CD4-positive, alpha-beta T cell treated with Interleukin-1 beta for 1 hour (primary cell): ENCODE measurements at places on chromosomes 7 and 10.
A peak's percentile ranks its signal among the peaks of the same experiment; 100 is the strongest.

DNA sequence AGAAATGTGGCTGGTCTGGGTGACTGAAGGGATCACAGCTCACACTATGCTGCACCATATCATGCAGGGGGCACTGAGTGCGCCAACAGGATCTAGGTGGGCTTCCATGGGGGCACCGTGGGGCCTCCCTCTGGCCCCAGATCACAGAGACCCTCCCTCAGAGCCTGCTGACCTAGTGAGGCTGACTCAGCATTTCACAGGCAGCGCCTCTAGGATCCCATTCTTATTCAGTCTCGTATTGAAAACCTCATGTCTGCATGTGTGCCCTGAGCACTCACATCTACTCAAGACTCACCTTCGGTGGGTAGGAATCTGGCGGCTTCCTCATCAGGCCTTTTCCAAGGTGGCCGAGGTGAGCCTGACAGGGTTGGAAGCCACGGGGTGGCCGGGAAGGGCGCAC lies 141.6 kb downstream of the FANK1 start:
- no peak for DNase-seq

DNA sequence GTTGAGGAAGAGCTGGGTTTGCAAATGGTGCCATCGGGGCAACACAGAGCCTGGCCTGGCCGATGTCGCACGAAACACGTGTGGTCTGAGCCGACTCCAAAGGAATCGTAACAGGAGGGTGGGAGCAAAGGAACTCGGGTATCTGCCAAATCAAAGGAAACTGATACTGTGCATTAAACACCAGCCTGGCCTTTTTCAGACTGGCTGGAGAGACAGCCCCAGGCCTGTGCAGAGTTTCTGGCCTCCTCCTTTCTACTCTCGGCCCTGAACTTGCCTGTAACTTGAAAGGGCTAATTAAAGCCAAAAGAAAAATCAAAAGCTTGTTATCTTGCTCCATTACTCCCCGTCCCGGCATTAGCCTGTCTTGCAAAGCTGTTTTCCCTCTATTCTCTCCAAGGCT lies 71.4 kb downstream of the PLXNA4 start:
- DNase-seq: no peak

DNA sequence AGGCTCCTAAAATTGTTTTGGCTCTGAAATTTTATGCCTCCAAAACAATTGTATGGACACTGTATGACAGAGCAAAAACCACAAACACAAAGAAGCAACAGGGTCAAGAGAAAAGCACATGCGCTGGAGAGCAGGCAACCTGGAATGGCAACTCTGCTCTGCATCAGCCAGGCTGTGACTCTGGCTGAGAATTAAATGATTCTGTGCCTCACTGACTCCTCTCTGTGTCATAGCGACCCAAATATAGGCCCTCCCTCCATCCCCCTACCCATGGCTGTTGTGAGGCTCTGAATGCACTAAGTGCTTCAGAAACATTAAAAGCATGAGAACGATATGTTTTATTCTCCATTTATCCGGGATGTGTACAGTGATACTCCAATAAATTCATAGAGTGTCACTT lies 24.9 kb upstream of the NEBL start:
- DNase-seq: no peak

DNA sequence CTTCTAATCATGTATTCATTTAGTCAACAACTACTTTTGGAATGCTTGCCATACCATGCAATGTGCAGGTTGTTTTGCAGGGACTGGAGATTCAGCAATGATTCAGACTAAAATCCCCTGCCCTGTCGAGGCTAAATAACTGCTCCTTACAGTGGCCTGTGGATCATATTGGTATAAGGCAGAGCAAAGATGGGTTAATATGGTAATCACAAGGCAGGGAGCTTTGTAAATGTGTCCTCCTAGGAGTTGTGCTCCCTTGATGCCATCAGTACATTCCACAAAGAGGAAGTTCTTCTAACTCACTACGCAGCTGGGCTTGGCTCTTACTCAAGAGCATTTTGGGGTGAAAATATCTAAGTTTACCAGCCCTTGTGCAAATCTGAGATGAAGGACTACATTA lies 614 bp upstream of the IFIT2 start:
- DNase-seq: peak; percentile 32

DNA sequence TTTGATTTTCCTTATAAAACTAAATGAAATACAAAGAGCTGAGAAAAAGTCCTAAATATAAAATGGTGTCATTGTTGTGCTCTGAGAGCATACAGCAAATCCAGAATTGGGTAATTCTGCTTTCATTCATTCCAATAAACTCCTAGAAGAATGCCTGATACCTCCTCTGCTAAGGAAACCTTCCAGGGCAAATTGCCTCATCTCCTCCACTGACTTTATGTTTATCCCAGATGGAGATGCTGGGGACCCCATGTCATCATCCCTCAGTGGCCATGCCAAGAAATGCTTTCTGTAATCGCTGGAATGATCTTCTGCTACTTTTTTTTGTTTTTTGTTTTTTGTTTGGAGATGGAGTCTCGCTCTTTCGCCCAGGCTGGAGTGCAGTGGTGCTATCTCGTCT lies 119.3 kb upstream of the PRKCQ start:
- DNase-seq: no peak

GRCh38 chr10:106392778-106393177 lies 771.7 kb downstream of the SORCS1 start:
- DNase-seq: no peak

- no peak for DNase-seq
These were observed 95.6 kb downstream of the SNX13 start for GRCh38 chr7:17844514-17845196.

DNA sequence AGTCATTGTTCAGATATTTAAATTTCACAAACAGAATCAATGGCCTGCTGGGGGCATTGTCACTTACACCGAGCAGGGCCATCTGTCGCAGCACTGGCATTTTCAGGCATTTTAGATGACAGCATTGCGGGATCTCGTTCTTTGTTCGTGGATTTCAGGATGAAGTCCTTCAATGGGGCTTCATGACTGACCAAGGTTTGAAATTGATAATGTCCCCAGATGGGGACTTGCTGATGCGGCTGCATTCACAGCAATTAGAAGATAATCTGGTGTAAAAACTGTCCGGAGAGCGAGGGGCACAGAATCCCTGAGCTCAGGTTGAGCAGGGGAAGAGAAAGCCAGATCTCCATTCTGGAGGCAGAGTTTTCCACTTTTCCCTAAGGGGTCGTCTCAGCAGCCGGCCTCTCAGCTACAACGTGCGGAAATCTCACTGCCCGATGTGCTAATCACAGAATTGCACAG lies 1.9 kb upstream of the C7orf33 start:
- no peak for DNase-seq

GRCh38 chr10:130923596-130923995 lies 387.9 kb downstream of the TCERG1L start:
- DNase-seq: no peak

- DNase-seq: no peak
These were observed 540.6 kb downstream of the ZWINT start for GRCh38 chr10:55820478-55820877.

DNA sequence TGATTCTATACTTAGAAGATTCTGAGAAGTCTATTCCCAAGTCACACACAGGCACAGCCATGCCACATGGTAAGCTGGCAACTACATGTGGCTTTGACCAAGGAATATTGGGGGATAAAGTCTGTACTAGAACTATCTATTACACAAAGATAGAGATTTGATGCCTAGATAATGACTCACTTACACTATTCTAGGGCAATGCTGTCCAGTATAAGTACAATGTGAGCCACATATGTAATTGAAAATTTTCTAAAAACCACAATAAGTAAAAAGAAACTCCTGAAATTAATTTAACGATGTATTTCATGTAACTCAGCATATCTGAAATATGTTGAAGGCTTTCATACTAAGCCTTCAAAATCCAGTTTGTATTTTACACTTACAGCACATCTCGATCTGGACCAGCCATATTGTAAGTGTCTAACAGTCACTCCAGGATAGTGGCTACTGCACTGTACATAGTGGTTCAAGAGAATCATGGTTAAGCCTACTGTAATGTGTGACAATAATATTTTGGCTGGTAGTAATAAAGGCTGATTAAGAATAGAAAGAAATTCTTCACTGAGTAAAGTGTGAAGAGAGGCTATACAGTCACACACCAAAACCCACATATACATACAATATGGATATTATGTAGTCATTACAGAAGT lies 62.8 kb downstream of the RTKN2 start:
- DNase-seq: no peak

DNA sequence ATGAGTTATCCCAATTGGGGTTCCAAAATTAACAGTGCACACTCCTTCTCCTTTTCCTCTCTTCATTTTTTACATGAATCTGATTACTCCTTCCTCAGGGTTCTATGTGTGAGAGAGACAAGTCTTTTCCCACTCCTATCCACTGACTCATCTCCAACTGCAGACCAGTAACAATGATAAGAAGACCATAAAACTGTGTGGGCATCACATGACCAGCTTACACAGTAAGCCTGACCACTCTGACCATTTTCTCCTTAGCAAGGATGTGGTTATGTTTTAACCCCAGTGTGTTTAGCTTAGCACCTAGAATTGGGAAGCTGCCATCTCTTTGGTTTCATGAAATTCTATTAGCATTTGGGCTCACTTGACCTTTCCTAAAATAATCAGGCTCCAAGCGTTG lies 145.0 kb upstream of the CALCR start:
- no peak for DNase-seq

GRCh38 chr10:96896884-96897589 lies 64.9 kb downstream of the LCOR start:
- DNase-seq: no peak

GRCh38 chr10:71064413-71065118 lies 147.8 kb upstream of the UNC5B start:
- no peak for DNase-seq

DNA sequence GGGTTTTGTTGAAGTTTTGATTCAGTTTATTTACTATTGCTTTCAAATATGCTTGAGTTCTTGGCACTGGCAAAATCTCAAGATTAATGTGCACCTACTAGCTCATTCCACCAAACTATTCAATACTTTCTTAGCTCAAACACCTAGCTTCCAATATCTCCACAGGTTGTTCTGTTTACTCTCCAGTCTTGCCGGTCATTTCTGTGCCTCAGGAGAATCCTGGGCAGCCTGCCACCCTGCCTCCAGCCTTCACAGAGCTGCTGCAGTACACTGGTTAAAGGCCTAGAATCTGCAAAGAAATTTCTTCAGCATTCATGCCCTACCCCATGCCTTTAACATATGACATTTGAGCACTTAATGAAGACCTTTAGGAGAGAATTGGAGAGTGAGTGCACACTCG lies 4.0 kb upstream of the TMEM106B start:
- DNase-seq: no peak

- no peak for DNase-seq
These were observed 88.9 kb downstream of the APBB1IP start for GRCh38 chr10:26527018-26527417.

- DNase-seq: no peak
These were observed 39.1 kb upstream of the ABLIM1 start for GRCh38 chr10:114697061-114697598.

- DNase-seq: no peak
These were observed 11.2 kb upstream of the NRCAM start for GRCh38 chr7:108467391-108467790.

DNA sequence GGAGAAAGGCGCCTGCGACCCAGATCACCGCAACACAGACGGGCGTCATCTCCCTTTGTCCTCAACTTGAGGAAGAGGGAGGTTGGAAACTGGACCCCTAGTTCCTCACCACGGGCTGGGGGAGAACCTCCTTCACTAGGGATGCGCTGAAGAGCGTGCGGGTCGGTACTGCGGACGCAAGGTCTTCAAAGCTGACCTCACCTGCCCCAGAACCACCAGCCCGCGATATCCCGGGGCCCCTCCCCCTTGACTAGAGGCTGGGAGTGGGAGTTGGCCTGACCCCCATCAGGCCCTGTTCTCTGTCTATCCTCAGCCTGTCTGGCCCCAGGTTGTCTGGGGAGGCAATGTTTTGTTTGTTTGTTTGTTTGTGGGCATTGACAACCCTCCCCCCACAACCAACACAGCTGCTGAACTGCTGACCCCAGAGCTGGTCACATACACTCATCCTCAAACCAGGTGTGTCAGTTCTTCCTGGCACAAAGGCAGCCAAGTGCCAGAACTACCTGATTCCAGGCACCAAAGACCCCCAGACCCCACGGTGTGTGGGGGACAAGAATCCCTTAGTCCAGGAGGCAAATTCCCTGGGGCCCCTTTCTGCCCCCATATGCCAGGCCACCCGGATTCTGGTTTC lies 2.9 kb downstream of the NPM3 start:
- DNase-seq: no peak

DNA sequence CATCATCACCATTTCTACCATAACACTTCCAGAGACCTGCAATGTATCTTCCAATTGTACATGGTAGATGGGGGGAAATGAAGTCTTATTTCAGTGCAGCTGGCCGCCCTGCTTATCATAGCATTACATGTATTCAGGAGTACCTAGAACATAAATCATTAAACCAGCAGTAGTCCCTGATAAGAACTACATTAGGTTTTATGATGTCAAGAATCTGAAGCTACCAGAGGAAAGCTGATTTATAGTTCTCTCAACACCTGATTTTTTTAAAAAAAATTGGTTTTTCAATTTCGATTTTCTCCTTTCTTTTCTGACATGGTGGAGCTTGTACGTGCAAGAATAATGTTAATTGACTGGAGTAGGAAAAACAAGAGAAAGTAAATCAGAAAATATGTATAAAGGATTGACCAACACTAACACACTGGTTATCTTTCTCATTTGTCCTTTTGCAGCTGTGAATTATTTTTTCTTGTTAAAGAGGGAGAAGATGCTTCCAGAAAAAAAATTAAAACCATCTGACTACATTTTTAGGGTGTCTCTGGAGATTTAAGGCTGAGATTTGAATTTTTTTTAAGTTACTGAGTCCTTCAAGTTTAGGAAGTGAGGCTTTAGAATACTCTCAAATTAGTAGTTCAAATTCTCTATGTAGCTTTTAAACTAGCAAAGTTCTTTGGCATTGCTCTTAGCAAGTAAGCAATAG lies 59.1 kb downstream of the CSTF2T start:
- DNase-seq: no peak

DNA sequence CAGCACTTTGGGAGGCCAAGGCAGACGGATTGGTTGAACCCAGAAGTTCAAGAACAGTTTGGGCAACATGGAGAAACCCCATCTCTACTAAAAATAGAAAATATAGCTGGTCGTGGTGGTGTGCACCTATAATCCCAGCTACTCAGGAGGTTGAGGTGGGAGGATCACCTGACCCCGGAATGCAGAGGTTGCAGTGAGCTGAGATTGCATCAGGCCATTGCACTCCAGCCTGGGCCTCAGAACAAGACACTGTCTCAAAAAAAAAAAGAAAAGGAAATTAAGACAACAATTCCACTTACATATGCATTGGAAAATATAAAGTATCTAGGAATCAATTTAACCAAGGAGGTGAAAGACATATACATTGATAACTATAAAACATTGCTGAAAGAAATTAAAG lies 7.2 kb upstream of the OGDH start:
- DNase-seq: no peak
